ENCODE measurements at places on chromosomes 3 and 15. TPM values are rescaled to one million over a fixed set of nuclear protein-coding genes. Genes with fewer than 3 reads are reported as not detected.
A peak's percentile ranks its signal among the peaks of the same experiment; 100 is the strongest.

FBXW12 gene
- not detected for total RNA-seq

RLBP1 gene
- total RNA-seq = not detected

HES1 gene
- total RNA-seq = not detected

ADGRG7 gene
- not detected for total RNA-seq

STOML1 gene
- total RNA-seq = 7.5 TPM

TM2D3 gene
- 54.4 TPM for total RNA-seq

MORC1 gene
- total RNA-seq = not detected

SCAPER gene
- 56.9 TPM for total RNA-seq

CHRM5 gene
- not detected for total RNA-seq

EPHB3 gene
- 0.29 TPM for total RNA-seq

ABHD17C gene
- total RNA-seq = 1.8 TPM

ZIC4 gene
- total RNA-seq = not detected

CXCR6 gene
- total RNA-seq = 33.7 TPM

DNA sequence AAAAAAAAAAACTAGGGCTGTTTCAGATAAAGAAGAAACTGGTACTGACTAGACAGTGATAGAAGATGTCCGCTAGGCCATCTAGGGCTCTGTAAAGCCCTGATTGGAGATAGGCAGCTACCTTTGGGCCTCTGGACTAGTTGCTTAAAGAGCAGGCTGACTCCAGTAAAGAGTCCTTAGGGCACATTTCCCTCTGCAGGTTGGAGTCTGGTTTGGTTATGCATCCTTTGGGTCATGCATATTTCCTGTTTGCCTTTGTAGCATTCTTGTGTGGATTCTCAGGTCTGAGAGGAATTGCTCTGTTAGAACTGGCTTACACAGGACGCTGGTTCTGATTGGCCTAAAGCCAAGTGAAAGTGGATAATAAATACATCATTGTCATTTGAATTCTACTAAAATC is 165.5 kb upstream of the LRRN1 start:
- no peaks in the 10 kb centered on the region for H3K36me3 ChIP-seq
- no peaks in the 10 kb centered on the region for H3K27me3 ChIP-seq
- H3K4me1 ChIP-seq = no peaks in the 10 kb centered on the region
- H3K4me3 ChIP-seq = no peak overlapping the region
- H3K27ac ChIP-seq = no peak overlapping the region

GRCh38 chr3:6250167-6250566 is 610.7 kb upstream of the GRM7 start:
- H3K4me3 ChIP-seq = no peak overlapping the region
- no peaks in the 10 kb centered on the region for H3K4me1 ChIP-seq
- no peaks in the 10 kb centered on the region for H3K36me3 ChIP-seq
- DNase-seq = no peak
- no peak overlapping the region for H3K27ac ChIP-seq

DNA sequence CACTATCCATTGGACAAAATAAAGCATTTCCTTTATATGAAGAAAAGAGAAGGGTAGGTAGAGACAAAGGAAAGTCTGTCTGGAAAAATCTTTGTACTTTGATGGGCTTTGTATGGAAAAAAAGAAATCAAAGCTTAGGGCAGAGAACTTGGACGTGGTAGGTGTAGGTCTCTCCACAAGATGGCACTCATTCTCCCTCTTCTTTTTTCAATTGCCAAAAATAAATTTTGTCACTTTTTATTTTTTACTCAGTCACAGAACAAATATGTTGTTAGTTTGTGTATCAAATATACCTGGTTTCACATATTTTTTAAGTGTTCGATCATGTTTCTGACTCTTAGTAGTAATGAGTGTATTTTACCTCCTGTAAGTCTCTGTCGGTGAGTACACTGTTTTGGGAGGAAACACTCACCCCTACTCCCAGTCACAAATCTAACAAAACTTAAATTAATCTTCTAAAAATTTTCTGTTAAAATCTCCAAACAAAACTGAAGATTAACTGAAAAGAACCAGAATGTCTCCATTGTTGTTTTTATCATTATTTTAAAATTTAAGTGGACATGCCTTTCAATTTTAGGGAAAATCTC is 415.8 kb upstream of the GOLIM4 start:
- H3K36me3 ChIP-seq = no peaks in the 10 kb centered on the region
- H3K4me3 ChIP-seq = no peak overlapping the region
- no peaks in the 10 kb centered on the region for H3K4me1 ChIP-seq
- H3K27me3 ChIP-seq = no peaks in the 10 kb centered on the region

DNA sequence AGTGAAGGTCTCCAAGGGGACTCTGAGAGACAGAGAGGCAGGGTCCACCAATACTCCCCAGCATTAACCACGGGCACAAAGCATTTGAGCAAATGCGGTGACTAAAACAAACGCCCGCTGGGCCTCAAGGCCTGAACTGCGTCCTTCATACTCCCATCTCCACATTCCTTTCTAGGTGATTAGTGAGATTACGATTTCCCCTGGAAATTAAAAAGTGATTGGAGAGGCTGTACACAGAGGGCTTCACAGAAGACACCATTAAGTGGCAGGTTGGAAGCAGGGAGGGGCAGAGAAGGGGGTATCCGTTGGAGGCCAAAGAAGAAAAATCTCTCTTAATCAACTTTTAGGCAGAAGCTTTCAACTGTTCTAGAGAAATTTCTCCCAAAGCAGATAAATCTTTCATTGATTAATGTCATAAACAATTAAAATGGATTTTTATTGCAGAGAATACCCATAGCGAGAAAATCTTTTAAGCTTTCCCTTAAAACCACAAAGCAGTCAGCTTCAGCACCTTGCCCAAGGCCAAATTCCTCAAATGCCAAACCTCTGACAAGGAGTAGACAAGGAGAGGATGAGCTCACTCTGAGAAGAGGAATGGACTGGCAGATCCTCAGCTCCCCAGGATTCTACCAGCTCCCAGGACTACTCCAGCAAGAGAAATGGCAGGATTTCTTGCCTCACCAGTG is 38.2 kb downstream of the MB21D2 start:
- no peaks in the 10 kb centered on the region for H3K27me3 ChIP-seq
- no peak overlapping the region for H3K4me3 ChIP-seq
- no peak for DNase-seq

GRCh38 chr3:100437721-100438622 is 36.6 kb downstream of the LNP1 start:
- no peak for DNase-seq
- H3K36me3 ChIP-seq = no peaks in the 10 kb centered on the region
- H3K4me1 ChIP-seq = peaks cover 4% of the 10 kb centered on the region

- H3K27ac ChIP-seq = no peak overlapping the region
- H3K4me3 ChIP-seq = no peak overlapping the region
- no peaks in the 10 kb centered on the region for H3K36me3 ChIP-seq
- H3K4me1 ChIP-seq = no peaks in the 10 kb centered on the region
- no peaks in the 10 kb centered on the region for H3K27me3 ChIP-seq
- peak; percentile 23 for DNase-seq
These were observed 30.3 kb downstream of the CDC25A start for GRCh38 chr3:48157950-48158376.

- no peak for DNase-seq
- no peaks in the 10 kb centered on the region for H3K36me3 ChIP-seq
- H3K4me3 ChIP-seq = no peak overlapping the region
- no peaks in the 10 kb centered on the region for H3K27me3 ChIP-seq
These were observed 299.3 kb downstream of the PLCL2 start for GRCh38 chr3:17183951-17184550.

- H3K36me3 ChIP-seq = no peaks in the 10 kb centered on the region
- peak overlapping the region; percentile 31 for H3K4me3 ChIP-seq
- peak overlapping the region; percentile 63 for H3K27ac ChIP-seq
- DNase-seq = no peak
- no peaks in the 10 kb centered on the region for H3K27me3 ChIP-seq
- peaks cover 94% of the 10 kb centered on the region for H3K4me1 ChIP-seq
These were observed 18.8 kb downstream of the ARHGEF3 start for GRCh38 chr3:56782906-56783305.

- no peak overlapping the region for H3K4me3 ChIP-seq
- no peaks in the 10 kb centered on the region for H3K4me1 ChIP-seq
- no peaks in the 10 kb centered on the region for H3K36me3 ChIP-seq
- H3K27me3 ChIP-seq = no peaks in the 10 kb centered on the region
These were observed 13.6 kb downstream of the RNF13 start for GRCh38 chr3:149826636-149827035.

DNA sequence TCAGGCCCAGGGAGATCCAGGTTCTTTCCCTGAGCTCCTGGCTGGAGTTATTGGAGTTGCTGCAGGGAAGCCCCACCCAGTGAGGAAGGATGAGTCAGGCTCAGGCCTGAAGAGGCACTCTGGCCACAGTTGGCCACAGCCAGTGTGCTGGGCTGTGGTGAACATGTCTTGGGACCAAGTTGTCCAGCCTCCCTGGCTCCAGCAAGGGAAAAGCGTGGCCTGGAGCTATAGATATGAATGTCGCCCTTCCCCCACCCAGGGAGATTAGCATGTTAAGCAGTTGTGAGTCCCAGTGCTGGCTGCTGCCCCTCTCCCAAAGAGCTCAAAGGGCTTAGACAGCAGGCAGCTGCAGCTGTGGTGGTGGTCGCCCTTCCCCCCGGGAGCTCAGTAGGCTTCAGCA is 963.2 kb downstream of the ROBO2 start:
- no peak overlapping the region for H3K4me3 ChIP-seq
- DNase-seq = no peak
- no peaks in the 10 kb centered on the region for H3K36me3 ChIP-seq
- H3K4me1 ChIP-seq = no peaks in the 10 kb centered on the region
- H3K27me3 ChIP-seq = no peaks in the 10 kb centered on the region

DNA sequence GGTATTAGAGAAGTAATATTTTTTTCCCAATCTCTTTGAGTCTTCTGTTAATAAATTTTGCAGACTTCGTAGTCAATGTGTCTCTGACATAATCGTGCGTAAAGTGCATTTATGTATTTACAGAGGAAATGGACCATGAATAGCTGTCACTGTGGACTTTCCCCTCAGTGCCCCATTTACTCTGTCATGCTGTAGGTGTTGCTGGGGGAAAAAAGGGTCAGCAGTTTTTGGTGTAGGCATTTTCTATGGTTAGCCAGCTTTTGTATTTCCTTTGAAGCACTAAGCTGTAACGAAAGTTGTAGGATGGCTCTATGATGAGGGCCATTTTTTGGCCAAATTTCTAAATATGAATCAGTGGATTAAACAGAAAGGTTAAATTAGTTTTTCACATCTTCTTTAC is 598.4 kb downstream of the FGF12 start:
- H3K4me3 ChIP-seq = no peak overlapping the region
- no peaks in the 10 kb centered on the region for H3K4me1 ChIP-seq
- no peak for DNase-seq
- H3K36me3 ChIP-seq = no peaks in the 10 kb centered on the region
- H3K27me3 ChIP-seq = no peaks in the 10 kb centered on the region

- H3K36me3 ChIP-seq = no peaks in the 10 kb centered on the region
- H3K4me3 ChIP-seq = no peak overlapping the region
- DNase-seq = peak; percentile 39
- no peak overlapping the region for H3K27ac ChIP-seq
These were observed 4.1 kb upstream of the SKOR1 start for GRCh38 chr15:67820992-67821783.

DNA sequence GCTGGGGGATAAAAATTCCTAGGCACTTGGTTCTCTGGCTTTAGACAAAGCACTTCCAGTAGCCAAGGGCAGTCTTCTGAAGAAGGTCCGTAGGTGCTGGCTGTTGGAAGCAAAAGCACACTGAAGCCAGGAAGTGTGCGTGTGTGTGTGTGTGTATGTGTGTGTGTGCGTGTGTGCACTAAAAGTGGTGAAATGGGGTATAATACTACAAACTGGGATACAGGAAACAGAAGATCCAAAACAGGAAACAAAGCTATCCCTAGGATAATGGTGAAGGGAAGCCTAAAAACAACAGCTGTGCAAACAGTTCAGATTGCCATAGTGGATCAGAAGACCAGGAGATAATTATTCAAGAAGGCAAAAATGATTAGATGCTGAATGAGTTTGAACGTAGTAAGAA is 103.4 kb downstream of the IL20RB start:
- H3K27me3 ChIP-seq = no peaks in the 10 kb centered on the region
- H3K36me3 ChIP-seq = no peaks in the 10 kb centered on the region
- no peak for DNase-seq
- no peak overlapping the region for H3K4me3 ChIP-seq
- no peak overlapping the region for H3K27ac ChIP-seq
- H3K4me1 ChIP-seq = no peaks in the 10 kb centered on the region

GRCh38 chr3:18937574-18937973 is 210.7 kb upstream of the KCNH8 start:
- H3K4me1 ChIP-seq = no peaks in the 10 kb centered on the region
- no peak overlapping the region for H3K27ac ChIP-seq
- H3K4me3 ChIP-seq = no peak overlapping the region
- no peaks in the 10 kb centered on the region for H3K36me3 ChIP-seq

DNA sequence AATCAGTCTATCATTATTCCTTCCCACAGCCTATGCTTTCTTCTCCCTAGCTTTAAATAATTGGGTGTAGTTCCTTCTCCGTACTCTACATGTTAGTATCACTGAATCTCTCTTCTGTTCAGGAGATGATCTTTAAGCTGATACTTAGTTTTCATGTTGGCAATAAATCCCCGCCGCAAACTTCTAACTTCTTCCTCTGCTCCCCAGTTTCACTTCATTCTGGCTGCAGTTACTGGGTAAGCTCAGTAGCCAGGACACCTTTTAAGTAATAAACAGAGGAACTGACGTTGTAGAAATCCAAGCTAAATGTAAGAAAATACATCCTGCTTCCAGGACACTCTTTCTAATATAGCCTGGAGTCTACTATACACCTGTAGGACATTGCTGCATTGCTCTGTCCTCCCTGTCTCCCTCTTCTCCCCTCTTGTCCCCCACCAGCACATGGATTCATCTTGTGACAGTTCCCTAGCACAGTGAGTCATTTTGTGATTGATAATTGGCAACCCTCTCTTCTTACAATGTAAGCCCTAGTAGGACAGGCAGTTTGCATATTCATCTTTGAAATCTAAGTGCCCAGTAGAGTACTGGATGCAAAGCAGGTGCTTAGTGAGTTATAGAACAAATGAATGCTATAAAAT is 598.2 kb downstream of the UNC13C start:
- H3K4me3 ChIP-seq = no peak overlapping the region
- DNase-seq = no peak
- H3K27ac ChIP-seq = no peak overlapping the region
- no peaks in the 10 kb centered on the region for H3K4me1 ChIP-seq
- no peaks in the 10 kb centered on the region for H3K27me3 ChIP-seq

GRCh38 chr3:1910322-1910721 is 188.3 kb upstream of the CNTN4 start:
- H3K27ac ChIP-seq = no peak overlapping the region
- H3K27me3 ChIP-seq = no peaks in the 10 kb centered on the region
- no peaks in the 10 kb centered on the region for H3K4me1 ChIP-seq
- no peak overlapping the region for H3K4me3 ChIP-seq

GRCh38 chr3:151789853-151790463 is 24.0 kb upstream of the AADAC start:
- H3K27ac ChIP-seq = no peak overlapping the region
- H3K36me3 ChIP-seq = no peaks in the 10 kb centered on the region
- H3K4me1 ChIP-seq = no peaks in the 10 kb centered on the region

DNA sequence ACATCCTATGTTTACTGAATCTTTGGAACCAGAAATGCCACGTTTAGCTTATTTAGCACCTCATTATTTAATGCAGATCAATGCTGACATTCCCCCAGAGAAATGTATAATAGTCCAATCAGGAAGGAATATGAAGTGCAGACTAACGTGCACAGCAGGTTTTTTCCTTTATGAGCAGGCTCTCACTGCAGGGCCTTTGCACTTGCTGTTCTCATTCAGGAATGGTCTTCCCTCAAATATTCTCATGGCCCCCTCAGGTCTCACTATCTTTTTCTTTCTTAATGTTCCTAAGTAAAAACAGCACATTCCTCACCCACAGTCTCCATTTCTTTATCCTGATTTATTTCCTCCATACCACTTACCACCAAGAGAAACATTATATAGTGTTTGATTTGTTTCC is 174.6 kb downstream of the FOXP1 start:
- H3K36me3 ChIP-seq = no peaks in the 10 kb centered on the region
- H3K27me3 ChIP-seq = no peaks in the 10 kb centered on the region
- H3K4me1 ChIP-seq = peaks cover 52% of the 10 kb centered on the region

GRCh38 chr3:132709761-132710160 is 12.4 kb downstream of the NPHP3 start:
- DNase-seq = no peak
- no peaks in the 10 kb centered on the region for H3K27me3 ChIP-seq
- no peaks in the 10 kb centered on the region for H3K4me1 ChIP-seq
- H3K36me3 ChIP-seq = peaks cover 33% of the 10 kb centered on the region
- H3K27ac ChIP-seq = no peak overlapping the region

Data from naive thymus-derived CD4-positive, alpha-beta T cell (primary cell).